Stimulated activated memory B cell treated with anti-CD40 and anti-IgM and Interleukin-4, amounts not matched to agents 10 μg/mL and 1 μg/mL and 100 μg/mL, for 72 hours (primary cell): ENCODE measurements at places on chromosomes 3 and 15.

GRCh38 chr15:58147171-58147611 is 9.0 kb downstream of the AQP9 start:
- no peaks in the 10 kb centered on the region for H3K36me3 ChIP-seq
- H3K27me3 ChIP-seq, result peaks cover 13% of the 10 kb centered on the region
- H3K4me3 ChIP-seq, result no peak overlapping the region
- H3K4me1 ChIP-seq, result peaks cover 7% of the 10 kb centered on the region

- H3K27ac ChIP-seq, result no peak overlapping the region
- no peaks in the 10 kb centered on the region for H3K4me1 ChIP-seq
- no peaks in the 10 kb centered on the region for H3K27me3 ChIP-seq
- ATAC-seq, result no peak
Measured at GRCh38 chr15:92112180-92112579, 258.7 kb downstream of the SLCO3A1 start.

GRCh38 chr15:59966262-59966661 is 37.8 kb upstream of the FOXB1 start:
- no peak for ATAC-seq
- no peak overlapping the region for H3K4me3 ChIP-seq
- H3K4me1 ChIP-seq, result no peaks in the 10 kb centered on the region
- peaks cover 32% of the 10 kb centered on the region for H3K27me3 ChIP-seq

- no peaks in the 10 kb centered on the region for H3K36me3 ChIP-seq
- no peaks in the 10 kb centered on the region for H3K27me3 ChIP-seq
- no peak overlapping the region for H3K4me3 ChIP-seq
- ATAC-seq, result no peak
- H3K27ac ChIP-seq, result no peak overlapping the region
Measured at GRCh38 chr3:164387236-164387635, 691.1 kb downstream of the SI start.

DNA sequence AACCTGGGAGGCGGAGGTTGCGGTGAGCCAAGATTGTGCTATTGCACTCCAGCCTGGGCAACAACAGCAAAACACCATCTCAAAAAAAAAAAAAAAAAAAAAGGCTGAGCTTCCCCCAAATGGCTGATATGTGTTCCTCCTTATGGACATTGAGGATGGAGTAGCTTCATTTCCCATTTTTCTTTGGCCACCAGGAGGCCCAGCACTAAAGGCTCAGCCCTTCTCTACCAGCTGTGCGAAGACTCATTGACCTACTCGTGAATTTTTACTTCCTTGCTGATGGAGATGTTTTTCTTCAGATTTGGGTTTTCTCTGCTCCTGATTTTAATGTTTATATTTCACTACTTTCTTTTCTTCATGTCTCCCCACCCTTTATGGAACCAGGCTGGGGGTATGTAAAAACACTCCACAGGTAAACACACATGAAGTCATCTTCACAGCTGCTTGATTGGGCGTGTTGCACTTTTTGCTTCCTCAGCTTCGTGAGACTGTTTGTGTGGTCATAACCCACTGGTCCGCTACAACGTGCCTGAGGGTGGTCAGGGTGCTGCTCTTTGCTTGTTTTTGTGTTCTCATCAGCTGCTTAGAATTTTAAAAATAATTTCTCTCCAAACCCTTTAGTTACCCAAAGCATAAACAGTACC is 13.5 kb downstream of the SEMA4B start:
- no peaks in the 10 kb centered on the region for H3K27me3 ChIP-seq
- H3K4me3 ChIP-seq, result peak overlapping the region; percentile 66
- peak overlapping the region; percentile 95 for H3K27ac ChIP-seq
- peak; percentile 72 for ATAC-seq
- H3K36me3 ChIP-seq, result peaks cover 27% of the 10 kb centered on the region

DNA sequence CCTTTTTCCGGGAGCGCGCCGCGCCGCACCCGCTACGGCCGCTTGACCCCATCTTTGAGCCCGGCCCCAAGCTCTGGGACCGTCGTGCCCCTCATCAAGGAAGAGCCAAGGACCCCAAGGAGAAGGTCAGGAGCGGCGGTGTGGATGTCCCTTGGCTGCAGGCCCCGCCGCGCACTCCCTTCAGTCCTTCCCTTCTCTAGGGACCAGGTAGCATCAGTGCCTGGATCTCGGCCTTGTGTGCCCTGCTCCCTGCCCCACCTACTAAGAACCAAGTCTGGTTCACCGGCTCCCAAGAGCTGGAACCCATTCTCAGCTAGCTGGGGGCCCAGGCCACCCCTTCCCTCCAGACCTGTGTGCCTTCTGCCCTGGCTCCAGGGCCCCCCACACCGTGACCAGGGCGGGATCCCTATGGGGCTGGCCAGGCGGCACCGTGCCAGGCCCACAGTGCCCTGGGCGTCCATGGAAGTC is 69.3 kb upstream of the CGNL1 start:
- H3K27ac ChIP-seq, result peak overlapping the region; percentile 83
- no peak for ATAC-seq

GRCh38 chr3:52385157-52385556 is 59.7 kb downstream of the SEMA3G start:
- H3K36me3 ChIP-seq, result peaks cover 13% of the 10 kb centered on the region
- no peak overlapping the region for H3K4me3 ChIP-seq
- no peaks in the 10 kb centered on the region for H3K27me3 ChIP-seq
- no peak for ATAC-seq

DNA sequence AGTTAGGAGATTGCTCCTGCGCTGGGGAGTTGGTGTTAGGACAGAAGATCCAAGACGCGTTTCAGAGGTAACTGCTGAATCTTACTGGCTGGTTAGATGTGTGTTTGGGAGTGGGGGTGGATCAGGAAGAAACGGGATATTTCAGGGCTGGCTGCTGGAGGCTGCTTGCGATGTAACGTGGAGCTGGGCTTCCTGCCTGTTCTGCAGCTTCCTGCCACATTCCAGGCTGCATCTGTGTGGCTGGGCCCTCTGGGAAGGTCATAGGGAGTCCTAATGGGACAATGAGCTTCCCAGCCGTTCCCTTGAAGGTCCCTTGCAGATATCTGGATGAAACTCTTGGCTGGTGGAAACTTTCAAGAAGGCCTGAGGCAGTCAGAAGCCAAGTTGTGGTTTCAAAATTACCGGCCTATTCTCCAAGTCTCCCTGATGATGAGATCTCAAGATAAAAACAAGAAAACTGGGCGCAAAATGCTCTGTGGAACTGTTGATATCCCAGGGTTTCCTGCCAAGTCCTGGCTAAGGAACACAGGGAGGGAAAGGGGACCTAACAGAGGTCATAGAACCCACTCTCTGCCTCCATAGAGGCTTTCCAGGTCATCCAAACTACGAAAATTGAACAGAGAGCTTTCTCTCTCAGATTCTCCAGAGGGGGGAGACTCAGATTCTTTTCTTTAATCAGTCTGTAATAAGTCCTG is 67.0 kb downstream of the NOX5 start:
- peaks cover 6% of the 10 kb centered on the region for H3K4me1 ChIP-seq
- no peak overlapping the region for H3K27ac ChIP-seq
- ATAC-seq, result no peak
- no peak overlapping the region for H3K4me3 ChIP-seq
- H3K27me3 ChIP-seq, result peaks cover 55% of the 10 kb centered on the region

DNA sequence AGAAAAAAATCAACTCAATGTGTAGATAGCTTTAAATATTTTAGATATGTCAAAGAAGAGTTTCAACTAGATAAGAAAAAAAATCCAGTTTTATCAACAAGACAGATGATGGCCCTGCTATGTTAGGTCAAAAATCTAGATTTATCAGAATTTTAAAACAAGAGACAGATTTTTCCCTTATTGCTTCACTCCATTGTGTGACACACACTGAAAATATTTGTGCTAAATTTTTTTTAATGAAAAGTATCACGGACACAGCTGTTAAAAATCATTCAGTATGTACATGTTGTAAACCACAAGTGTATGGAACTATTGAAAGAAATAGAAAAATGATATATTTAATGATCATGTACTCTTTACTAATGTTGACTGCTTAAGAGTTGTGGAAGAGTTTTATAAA is 43.6 kb downstream of the FOXB1 start:
- no peak for ATAC-seq
- H3K4me3 ChIP-seq, result no peak overlapping the region
- no peaks in the 10 kb centered on the region for H3K36me3 ChIP-seq
- no peak overlapping the region for H3K27ac ChIP-seq
- no peaks in the 10 kb centered on the region for H3K4me1 ChIP-seq

DNA sequence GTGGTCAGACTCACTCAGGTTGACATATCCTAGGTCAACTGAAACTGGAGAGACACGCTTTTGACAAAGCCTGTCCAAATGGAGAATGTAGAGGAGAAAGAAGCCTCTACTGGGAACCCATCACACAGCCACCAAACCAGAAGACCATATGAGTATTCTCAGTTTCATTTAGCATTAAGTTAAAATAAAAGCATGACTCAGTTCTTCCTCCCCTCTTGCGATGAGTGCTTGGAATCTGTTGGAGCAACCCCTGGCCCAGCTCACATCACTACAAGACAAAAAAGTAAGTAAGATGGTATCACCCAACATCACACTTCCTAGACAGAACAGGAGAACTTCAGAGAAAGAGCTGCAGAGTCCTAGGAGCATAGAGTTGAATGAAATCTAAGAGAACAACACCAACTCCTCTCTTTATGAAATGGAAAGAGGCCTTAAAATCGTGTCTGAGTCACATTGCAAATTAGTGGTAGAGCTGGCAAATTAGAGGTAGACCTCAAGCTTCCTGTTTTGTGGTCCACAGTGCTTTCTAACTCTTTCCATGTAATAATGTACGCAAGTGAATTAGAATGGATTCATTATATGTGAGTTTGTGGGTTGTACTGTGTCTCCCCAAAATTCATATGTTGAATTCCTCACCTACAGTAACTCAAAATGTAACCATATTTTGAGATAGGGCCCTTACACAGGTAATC is 51.2 kb downstream of the FGF12 start:
- H3K27me3 ChIP-seq, result peaks cover 11% of the 10 kb centered on the region
- H3K27ac ChIP-seq, result no peak overlapping the region
- ATAC-seq, result peak; percentile 52
- H3K4me3 ChIP-seq, result no peak overlapping the region

- peaks cover 22% of the 10 kb centered on the region for H3K4me1 ChIP-seq
- H3K4me3 ChIP-seq, result no peak overlapping the region
- no peak overlapping the region for H3K27ac ChIP-seq
- no peak for ATAC-seq
- H3K27me3 ChIP-seq, result no peaks in the 10 kb centered on the region
Measured at GRCh38 chr3:58175437-58176184, 35.2 kb downstream of the DNASE1L3 start.

GRCh38 chr15:20659265-20659664 is 117.7 kb upstream of the GOLGA6L6 start:
- H3K4me1 ChIP-seq, result no peaks in the 10 kb centered on the region
- H3K4me3 ChIP-seq, result no peak overlapping the region
- no peak overlapping the region for H3K27ac ChIP-seq

DNA sequence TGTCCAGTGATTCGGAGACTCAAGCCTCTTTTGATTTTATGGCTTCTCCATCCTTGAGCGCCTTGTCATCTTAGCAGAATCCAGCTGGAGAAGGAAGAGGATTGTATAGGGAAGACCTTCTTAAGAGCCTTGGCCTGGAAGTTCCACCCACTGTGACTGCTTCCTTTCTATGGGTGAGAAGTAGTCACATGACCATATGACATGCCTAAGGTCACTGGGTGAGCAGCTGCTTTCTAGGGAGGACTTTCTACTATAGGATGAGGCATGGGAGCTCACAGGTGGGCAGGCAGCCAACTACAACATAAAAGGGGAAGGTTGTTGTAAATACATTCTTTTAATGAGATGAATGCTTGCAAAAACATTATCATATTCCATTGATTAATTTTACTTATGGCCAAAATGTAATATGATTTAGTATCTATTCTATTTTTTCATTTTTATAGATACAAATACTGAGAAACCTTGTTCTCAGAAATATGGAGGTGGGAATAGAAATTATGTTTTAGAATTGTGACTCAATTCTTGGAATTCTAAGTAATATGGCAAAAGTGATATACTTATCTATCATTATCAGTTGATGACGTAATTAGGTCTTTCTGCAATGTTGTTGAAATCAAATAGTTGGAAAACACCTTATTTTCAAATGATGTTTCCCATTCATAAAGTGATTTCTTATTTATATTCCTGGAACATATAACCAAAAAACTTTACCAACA is 53.6 kb upstream of the MINAR1 start:
- H3K36me3 ChIP-seq, result peaks cover 12% of the 10 kb centered on the region
- H3K27me3 ChIP-seq, result no peaks in the 10 kb centered on the region
- no peak for ATAC-seq
- H3K27ac ChIP-seq, result no peak overlapping the region
- H3K4me1 ChIP-seq, result no peaks in the 10 kb centered on the region

GRCh38 chr3:187916072-187916471 is 170.8 kb upstream of the BCL6 start:
- H3K27me3 ChIP-seq, result peaks cover 18% of the 10 kb centered on the region
- ATAC-seq, result no peak
- H3K4me1 ChIP-seq, result peaks cover 28% of the 10 kb centered on the region

GRCh38 chr15:80557441-80558234 is 137.5 kb upstream of the ABHD17C start:
- no peak overlapping the region for H3K27ac ChIP-seq
- ATAC-seq, result no peak

GRCh38 chr3:189389346-189389745 is 217.6 kb downstream of the TPRG1 start:
- peaks cover 4% of the 10 kb centered on the region for H3K4me1 ChIP-seq
- no peak overlapping the region for H3K4me3 ChIP-seq
- H3K27ac ChIP-seq, result no peak overlapping the region
- no peaks in the 10 kb centered on the region for H3K36me3 ChIP-seq

DNA sequence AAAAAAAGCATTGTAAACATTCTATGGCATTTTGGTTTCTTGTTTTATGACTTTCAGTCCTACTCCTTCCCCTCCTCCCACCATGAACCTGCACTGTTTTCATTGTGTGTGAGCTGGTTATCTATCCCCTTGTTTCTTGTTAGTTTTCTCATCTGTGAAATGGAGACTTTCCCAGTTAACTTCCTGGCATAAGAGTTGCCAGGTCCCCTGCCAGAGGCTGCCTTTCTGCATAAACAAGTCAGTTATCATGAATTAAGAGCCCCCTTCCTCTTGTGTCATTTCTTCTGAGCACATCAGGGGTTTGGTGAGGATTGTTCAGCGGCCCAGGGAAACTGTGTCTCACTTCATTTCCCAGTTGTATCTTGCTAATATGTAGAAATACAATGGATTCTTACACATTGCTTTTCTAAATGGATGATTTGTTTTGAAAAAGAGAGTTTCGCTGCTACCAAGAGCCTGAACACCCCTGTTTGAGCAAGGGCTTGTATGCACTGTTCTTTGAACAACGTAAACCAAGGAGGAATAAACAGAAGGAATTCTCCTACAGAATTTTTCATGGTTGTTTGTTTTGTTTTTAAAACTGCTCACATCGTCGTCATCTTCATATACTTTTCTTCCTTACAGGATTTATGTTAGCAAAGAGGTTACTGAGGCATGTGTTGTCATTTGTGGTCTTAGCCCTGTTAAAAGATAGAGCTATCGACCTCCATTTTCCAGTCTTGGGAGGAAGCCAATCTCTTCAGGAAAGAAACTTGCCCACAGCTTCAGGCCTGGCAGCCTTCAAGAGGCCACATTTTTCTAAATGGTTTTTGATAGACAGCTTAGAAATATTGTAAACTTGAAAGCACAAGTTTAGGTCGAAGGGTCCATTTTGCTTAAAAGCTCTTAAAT is 144.6 kb upstream of the IL12A start:
- peaks cover 23% of the 10 kb centered on the region for H3K27me3 ChIP-seq
- H3K27ac ChIP-seq, result no peak overlapping the region
- H3K4me3 ChIP-seq, result no peak overlapping the region
- H3K4me1 ChIP-seq, result peaks cover 8% of the 10 kb centered on the region
- no peak for ATAC-seq

- H3K27me3 ChIP-seq, result peaks cover 69% of the 10 kb centered on the region
- ATAC-seq, result no peak
- H3K27ac ChIP-seq, result no peak overlapping the region
- no peaks in the 10 kb centered on the region for H3K36me3 ChIP-seq
Measured at GRCh38 chr15:79221696-79222095, 60.8 kb upstream of the ANKRD34C start.
